ENCODE measurements at places on chromosomes 16 and 17. TPM values are rescaled to one million over a fixed set of nuclear protein-coding genes. Genes with fewer than 3 reads are reported as not detected.

- DNase-seq: no peak
These were observed 26.3 kb downstream of the SMURF2 start for GRCh38 chr17:64635647-64636305.

DNA sequence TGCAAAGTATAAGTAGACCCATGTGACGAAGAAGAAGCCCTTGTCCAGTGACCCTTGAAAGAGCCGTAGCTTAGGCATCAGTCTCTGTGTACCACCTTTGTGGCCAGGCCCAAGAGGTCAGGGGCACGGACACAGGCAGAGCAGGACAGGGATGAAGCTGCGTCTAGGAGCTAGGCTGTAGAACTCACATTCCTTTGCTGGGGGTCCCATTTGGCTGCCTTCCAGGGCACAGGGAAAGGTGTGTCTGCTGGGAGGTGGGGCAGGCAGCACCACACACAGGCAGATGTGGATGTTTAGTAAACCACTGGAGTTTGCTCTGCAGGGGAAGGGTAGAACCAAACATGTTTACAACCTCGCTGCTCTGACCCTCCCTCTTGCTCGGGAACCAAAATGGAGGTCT, 33.7 kb downstream of the HNF1B start:
- DNase-seq: no peak

DNA sequence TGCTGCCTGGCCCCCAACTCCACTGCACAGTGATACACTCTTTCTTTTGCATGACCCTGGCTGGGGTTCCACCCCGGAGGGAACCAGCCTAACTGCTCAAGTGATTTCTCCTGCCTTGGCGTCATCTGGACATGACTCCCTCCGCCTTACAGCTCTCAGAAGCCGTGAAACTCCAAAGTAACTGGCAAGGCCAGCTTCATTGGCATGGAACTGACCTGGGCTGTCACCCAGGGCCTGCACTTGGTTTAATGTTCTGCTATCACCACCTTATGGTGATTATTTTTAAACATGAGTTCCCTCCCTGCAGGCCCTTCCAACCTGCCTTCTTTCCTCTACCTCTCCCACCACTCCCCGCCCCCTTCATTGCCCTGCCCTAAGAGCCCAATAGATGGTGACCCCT, 139.7 kb upstream of the CDH5 start:
- no peak for DNase-seq

- no peak for DNase-seq
These were observed 44.4 kb downstream of the SLC6A4 start for GRCh38 chr17:30191072-30191471.

SLC6A2 gene
- 9.6 TPM for total RNA-seq

EFCAB5 gene
- total RNA-seq: not detected
